ENCODE measurements at places on chromosomes 5 and 9.

DNA sequence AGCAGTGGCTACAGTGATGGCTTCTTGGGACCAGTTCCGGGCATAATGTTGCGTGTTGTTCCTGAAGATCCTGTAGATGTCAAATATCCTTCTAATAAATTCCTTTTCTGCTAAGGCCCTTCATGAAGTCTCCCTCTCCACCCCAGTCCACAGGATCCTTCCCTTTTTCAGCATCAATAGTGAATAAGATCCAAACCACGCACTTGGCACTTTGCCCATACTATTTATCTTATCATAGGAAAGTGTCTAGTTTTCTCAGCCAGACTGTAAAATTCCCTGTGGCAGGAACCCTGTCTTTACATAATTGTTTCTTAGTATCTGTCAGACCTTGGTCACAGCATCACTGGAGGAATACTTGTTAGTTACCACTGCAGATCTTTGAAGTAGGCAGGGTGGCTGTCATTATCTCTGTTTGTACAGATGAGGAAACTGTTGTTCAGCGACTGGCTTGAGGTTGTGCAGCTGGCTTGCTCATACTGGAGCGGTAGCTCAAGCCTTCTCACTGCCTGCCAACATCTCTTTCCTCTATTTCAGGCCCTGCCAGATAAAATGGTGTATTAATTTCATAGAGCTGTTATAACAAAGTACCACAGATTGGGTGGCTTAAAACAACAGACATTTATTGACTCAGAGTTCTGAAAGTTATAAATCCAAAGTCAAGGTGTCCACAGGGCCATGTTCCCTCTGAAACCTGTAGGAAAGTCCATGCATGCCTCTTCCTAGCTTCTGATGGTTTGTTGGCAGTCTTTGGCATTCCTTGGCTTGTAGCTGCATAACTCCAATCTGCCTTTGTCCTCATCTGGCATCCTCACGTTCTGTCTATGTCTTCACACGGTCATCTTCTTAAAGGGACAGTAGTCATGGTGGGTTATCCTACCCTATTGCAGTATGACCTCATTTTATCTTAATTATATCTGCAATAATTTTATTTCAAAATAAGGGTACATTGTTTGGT, 33.5 kb upstream of the APC start:
- peak; percentile 51 for DNase-seq

- no peak for DNase-seq
Measured at GRCh38 chr5:159290741-159291140, 27.7 kb downstream of the UBLCP1 start.

DNA sequence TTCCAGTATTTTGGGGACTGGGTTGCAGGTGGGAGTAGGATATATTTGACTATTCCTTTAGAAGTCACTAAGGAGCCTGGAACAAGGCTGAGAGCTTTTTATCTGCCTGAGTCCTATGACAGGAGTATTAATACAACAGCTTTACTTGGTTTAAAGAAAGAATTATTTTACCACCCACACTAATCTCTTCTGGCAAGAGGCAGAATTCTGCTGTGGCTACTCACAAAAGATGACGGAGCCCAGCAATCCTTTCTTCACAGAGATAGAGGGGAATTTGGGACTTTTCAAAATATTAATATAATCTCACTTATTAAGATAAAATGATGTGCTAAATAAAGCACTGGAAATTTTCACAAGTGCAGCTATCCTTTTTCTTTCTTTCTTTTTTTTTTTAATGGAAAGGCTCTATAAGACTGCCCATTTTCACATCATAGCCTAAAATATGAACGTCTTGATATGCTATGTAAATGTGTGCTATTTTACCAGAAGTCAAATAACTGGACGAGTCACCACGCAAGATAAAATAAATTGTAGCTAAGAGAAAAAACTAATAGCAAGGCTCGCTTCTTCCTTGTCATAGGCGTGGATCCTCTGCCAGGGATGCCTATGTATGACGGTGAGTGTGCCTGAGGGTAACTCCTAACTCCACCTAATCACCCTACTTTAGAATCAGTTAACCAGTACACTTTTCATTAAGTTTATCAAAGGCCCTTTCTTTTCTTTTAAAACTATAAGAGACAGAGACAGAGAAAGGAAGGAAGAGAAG, 76.3 kb downstream of the ZNF608 start:
- no peak for DNase-seq

DNA sequence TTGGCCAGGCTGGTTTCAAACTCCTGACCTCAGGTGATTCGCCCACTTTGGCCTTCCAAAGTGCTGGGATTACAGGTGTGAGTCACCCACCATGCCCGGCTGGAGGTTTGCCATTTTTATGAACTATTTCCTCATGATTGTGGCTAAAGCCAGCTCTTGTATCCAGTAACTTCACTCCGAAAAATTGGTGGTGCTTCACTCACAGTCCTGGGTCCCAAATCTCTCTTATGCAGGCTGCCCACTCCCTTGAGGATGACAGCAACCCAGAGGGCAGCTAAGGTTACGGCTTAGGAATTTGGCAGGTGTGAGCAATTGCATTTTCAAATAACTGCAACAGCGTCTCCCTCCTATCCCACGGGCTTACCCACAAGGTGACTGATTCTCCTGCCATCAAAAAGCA, 23.4 kb upstream of the FUBP3 start:
- DNase-seq, result no peak

- no peak for DNase-seq
Measured at GRCh38 chr5:71681296-71681695, 37.8 kb upstream of the CARTPT start.

DNA sequence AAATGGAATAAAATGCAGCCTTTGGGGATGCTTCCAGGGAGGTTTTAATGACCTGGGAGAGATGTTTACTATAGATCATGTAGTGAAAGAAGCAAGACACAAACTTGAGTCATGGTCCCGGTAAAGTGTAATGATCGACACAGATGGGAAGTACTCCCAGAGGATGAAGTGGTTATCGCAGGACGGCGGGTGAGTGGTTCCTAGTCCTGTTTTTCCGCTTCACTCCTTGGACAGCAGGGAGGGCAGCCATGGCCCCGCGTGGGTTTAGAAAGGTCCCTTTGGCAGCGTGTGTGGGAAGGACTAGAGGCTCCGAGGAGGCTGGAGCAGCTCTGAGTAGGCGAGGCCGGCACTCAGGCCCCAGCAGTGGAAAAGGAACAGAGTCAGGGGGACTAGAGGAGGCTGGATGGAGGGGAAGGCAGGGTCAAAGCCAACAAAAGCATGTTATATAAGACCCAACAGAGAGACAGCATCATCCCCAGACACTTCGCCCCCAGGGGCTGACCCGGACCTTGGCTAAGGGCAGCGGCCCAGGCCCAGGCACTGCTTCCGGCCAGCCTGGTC, 49.2 kb upstream of the STXBP1 start:
- DNase-seq, result peak; percentile 53

- no peak for DNase-seq
Measured at GRCh38 chr9:94867842-94868312, 141.4 kb downstream of the AOPEP start.

Data from heart left ventricle (tissue), 16 donors.